Activated T-helper 17 cell treated with anti-CD3 and anti-CD28 coated beads, Interleukin-2, amount 50 U/mL, for 72 hours (primary cell): ENCODE measurements at places on chromosomes 3 and 15.

- no peak for ATAC-seq
Observed at GRCh38 chr3:37694284-37694675, 167.4 kb upstream of the CTDSPL start.

GRCh38 chr15:56948764-56949101 lies 30.3 kb downstream of the TCF12 start:
- ATAC-seq: no peak

- ATAC-seq: no peak
Observed at GRCh38 chr3:50258979-50259378, 10.0 kb upstream of the SEMA3B start.

- ATAC-seq: no peak
Observed at GRCh38 chr3:17500618-17501017, 241.8 kb downstream of the TBC1D5 start.

- ATAC-seq: no peak
Observed at GRCh38 chr15:69237718-69238117, 61.0 kb upstream of the PAQR5 start.

DNA sequence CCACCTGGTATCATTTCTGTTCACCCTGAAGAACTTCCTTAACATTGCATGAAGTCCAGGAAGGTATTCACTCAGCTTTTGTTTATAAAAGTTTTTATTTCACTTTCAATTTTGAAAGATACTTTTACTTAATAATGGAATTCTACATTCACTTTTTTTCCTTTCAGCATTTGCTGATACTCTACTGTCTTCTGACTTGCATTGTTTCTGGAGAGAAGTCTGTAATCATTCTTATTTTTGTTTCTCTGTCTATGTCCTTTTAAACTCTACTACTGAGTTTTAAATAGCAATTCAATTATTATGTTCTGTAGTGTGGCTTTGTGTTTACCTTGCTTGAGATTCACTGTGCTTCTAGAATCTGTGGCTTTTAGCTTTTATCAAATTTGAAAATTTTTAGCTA lies 42.4 kb downstream of the MYL3 start:
- ATAC-seq: no peak

DNA sequence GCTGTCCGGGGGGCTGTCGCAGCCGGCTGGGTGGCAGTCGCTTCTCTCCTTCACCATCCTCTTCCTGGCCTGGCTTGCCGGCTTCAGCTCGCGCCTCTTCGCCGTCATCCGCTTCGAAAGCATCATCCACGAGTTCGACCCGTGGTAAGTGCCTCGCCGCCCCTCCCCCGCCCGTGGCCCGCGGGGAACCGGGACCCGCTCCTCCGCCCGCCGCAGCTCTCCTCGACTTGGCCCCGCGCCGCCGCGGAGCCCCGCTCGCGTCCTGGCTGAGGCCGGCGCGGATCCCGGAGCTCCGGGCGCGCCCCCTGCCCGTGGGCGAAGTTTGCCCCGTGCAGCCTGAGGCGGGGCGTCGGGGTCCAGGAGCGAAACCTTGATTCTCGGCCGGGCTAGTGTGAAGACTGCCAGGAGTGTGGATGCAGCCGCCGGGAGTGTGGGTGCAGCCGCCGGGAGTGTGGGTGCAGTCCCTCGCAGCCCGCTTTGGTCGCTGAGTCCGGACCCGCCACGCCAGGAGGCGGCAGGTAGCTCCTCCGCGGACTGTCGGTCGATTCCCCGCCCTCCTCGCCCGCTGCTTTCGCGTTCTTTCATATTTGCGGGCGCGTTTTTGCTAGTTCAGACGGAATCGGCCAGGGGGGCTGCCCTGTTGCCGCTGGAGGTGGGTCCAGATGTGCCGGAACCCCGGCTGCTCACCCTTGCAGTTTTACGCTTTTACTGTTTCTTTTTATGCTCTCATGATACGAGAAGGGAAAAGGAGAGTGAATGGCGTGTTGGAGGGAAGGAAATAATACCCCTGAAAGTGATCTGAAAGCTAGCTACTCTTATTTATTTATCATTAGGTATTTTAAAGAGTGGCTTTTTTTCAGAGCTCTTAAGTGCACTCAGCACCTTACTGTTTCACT lies 692 bp downstream of the STT3B start:
- ATAC-seq: no peak

GRCh38 chr15:66251790-66252684 lies 1.5 kb downstream of the MEGF11 start:
- peak; percentile 76 for ATAC-seq

- peak; percentile 84 for ATAC-seq
Observed at GRCh38 chr3:187852842-187853730, 107.8 kb upstream of the BCL6 start.
